ENCODE measurements at places on chromosomes 2 and 18.

- DNase-seq: no peak
Observed at GRCh38 chr2:226788881-226789490, 10.6 kb downstream of the IRS1 start.

DNA sequence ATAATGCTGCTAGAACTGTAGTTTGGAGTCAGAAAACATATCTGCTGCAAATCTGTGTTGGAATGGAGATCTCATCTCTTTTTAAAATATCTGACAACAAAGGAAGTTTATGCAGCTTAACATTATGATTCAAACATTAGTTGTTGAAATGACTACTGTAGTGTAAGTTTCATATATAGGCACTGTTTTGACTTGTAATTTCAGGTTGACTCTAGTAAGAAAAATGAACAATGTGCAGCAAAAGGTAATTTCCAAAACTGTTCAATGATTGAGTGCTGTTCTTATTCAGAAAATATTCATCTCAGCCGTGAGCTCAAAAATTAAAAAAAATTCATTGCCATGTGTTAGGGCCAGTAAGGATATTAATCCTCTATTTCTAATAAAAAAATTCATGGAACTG lies 48.5 kb downstream of the CCDC138 start:
- no peak for DNase-seq

DNA sequence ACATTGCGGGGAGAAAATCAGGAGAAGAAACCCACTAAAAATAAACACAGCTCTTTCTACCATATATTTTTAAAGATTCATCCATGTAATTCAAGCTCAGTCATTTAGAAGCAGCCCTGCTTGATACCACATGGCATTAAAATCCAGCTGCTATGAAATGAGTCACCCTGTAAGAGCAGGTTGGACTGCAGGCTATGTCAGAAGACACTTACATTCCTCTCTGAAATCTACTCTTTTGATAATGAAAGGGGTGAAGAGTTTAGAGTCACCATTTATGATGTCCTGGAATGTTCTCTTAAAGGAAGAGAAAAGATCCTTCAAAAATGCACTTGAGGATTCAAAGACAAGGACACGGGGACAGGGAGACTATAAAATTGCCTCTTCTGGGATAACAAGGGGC lies 100.6 kb upstream of the APCDD1 start:
- DNase-seq: no peak

DNA sequence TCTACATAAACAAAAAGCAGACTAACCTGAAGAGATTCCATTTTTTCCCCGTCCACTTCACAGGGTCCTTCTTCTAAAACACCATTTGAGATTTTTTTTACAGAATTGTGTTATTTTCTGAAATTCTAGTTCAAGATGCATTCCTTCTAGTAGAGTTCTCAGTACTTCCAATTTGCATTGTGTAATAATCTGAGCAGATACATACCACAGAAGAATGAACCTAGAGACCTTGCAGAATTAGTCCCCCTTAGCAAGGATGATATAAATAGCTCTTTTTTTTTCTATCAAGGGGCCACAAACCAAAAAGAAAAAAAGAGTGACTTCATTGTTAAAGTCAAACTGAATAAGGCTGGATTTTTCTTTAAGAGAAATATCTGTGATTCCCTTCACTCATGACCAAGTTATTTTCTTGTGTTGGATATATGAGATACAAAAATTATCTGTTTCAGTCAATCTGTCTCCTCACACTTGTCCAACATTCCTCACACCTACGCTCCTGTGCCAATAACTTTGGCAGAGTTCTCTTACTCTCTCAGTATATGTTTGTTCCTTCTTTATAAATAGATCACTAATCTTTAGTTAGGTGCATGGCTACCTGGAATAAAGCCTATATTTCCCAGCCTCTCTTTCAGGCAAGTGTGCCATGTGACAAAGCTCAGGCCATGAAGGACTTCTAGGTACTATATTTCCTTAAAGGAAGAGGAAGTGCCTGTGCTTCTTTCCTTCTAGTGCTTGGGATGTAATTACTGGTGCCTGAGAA lies 183.5 kb downstream of the ZNF385B start:
- no peak for DNase-seq

GRCh38 chr2:169071455-169071854 lies 2.1 kb downstream of the DHRS9 start:
- no peak for DNase-seq

- DNase-seq: no peak
Observed at GRCh38 chr2:24080701-24081100, 3.9 kb downstream of the TP53I3 start.

DNA sequence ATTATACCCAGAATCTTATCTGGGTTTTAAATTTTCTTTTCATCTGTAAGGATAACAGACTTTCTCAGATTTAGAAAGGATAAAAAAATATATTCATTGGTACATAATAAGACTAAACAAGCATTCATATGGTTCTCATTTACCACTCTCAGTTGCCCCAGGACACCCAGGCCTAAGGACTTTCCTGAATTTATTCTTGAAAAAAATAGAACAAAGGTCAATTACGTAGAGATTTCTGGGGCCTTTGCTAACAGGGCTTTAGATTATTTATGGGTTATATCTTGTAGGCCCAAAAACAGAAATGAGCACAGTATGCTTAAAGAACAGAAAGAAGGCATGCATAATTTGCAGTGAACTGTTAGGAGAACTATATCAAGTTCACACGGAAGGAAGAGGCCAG lies 269.0 kb upstream of the COL3A1 start:
- DNase-seq: no peak

- no peak for DNase-seq
Observed at GRCh38 chr2:134386310-134386709, 132.4 kb downstream of the MGAT5 start.

- DNase-seq: no peak
Observed at GRCh38 chr2:226274143-226274542, 525.5 kb downstream of the IRS1 start.

GRCh38 chr2:64657411-64657810 lies 3.7 kb upstream of the SERTAD2 start:
- DNase-seq: no peak

DNA sequence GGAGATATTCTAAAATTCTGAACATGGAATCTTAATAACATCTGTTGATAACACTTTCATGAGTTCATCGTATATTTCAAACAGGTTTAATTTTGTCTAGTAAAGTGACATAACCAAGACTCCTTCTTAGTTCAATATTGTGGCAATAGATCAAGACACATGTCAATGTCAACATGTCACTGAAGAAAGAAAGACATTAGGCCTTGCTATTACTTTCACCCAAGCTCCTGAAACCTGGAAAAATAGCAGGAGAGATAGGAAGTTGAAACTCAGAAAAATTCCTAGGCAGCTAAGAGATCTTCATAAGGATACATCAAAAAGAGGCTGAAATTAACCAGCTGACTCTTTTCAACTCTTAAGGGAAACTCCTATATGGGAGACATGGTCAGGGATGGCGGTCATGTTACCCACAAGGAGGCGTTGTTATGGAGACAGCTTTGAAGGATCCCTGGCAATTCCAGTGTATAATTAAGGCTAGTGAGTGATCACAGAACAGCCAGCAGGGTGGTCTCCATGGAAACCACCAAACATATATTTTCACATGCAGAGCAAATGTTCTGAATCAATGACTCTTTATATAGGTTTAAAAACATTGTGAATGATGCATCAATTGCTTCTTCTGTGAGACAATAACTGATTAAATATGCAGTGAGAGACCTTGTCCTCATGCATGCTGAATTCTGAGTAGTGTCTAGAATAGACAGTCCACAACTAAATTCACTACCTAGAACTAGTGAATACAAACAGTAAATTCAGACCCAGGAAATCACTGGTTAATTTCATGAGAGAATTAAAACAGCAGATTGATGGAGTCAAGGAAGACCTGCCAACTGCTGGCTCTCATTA lies 115.3 kb upstream of the RIOK3 start:
- DNase-seq: no peak

DNA sequence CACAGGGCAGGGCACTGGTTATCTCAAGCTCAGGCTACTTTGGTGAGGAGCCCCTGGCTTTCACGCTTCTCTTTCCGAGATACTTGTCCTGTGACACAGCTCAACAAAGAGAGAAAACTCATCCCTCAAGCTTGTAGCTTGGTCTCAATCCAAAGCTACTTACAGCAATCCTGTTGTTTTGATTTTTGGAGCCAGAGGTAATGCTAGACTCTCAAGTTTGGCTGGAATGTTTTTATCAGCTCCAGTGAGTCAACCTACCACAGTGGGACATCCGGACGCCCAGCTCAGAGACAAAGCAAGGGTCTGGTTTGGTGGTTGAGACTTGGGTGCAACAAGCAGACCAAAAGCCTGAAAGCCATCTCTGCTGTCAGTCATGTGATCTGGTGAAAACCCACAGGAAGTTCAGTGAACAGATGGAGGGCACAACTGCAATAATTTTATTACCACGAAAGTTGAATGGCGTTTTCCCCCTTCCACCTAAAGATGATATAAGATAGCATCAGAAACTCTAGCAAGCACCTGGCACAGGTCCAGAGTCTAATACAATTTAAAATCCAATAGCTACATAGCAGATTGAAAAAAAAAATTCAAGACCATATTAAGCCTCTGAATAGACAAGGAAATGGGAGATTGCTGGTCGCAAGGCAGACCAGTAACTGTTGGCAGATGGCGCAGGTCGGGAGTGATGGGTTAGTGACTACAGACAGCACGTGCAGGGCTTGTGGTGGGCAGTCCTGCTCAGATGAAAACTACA lies 102.3 kb upstream of the SMAD7 start:
- DNase-seq: no peak

- no peak for DNase-seq
Observed at GRCh38 chr2:66477135-66477842, 42.4 kb downstream of the MEIS1 start.

DNA sequence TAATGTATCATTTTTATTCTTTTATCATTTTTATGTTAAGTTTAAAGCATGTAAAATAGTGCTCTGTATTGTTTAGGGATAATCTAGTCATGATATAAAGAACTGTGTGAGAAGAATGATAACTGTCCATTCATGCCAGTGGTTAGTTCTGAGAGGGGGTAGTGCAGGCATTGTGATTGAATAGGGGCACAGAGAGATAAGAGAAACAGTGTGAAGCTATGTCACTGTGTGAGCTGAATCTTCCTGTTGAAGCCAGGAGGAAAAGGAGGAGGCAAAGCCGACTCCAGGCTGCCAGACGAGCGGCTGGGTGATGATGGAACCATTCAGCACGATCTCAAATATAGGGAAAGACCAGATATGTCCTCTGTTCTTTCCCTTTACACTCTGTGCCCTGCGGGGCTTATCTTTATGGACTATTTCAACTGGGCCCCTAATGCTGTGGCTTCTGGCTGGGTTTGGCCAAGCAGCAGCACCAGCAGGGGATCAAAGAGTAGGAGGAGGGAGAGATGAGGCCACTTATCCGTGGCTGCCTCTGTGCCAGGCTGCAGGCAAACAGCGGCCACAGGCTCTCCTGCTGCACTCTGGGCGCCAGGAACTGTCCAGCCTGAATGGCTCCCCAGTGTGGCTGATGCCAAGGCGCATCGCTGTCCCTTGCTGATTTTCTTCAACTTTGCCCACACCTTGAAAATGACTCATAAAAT lies 128.0 kb downstream of the SPP2 start:
- no peak for DNase-seq

DNA sequence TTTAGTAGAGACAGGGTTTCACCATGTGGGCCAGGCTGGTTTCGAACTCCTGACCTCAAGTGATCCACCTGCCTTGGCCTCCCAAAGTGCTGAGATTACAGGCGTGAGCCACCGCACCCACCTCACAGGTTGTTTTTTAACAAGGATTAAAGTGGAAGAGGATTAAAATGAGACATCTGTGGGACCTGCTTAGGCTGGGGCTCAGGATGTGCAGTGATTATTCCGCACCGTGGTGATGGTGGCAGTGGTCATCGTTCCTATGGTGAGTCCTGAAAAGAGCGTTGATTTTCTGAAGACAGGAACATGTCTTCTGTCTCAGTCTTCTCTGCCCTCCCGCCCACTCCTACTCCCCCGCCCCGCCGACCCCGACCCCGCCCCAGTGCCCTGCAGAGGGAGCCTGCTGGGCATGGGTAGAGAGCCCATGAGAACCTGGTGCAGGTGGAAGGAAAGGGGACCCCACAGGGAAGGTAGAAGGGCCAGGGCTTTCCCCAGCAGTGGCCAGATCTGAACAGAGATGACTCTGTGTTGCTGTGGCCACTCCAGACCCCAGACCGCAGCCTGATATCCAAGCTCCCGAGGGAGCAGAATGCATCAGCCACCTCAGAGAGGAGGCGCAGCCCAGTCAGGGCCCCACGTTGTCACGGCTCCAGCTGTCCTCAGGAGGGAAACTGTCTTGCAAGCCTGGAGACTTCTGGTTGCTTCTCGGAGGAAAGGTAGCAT lies 34.5 kb upstream of the FOSL2 start:
- DNase-seq: no peak

DNA sequence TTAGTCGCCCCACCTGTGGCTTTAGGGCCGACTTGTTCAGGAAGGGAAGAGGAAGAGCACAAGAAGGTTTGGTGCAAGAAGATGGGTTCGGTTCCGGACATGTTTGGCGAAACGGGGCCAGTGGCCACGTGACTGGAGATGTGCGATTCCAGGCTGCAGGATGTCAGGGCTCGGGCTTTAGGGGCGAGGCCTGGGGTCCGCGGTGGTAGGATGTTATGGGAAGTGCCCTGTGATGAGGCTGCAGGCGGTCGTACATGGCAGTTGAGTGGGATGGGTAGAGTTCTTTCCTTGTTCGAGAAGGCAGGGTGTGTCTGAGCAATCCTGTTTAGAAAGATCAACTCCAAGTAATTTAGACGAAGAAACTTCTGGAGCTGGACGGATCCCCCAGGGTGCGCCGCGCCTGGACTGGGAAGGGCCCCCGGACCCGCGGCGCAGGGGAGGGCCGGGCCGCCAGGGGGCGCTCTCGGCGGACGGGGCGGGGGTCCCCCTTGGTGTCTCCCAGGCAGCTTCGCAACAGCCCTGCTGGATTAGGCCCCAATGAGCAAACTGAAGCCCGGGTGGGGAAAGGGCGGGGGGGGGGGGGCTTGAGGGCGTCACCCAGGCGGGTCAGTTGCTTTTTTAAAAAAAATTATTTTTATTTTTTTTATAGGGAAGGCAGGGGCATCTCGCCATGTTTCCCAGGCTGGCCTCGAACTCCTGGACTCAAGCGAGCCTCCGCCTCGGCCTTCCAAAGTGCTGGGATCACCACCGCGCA lies 17.2 kb upstream of the SDC1 start:
- no peak for DNase-seq

- no peak for DNase-seq
Observed at GRCh38 chr2:140584471-140584870, 1546.3 kb downstream of the LRP1B start.

GRCh38 chr2:237742614-237743013 lies 56.0 kb upstream of the RBM44 start:
- no peak for DNase-seq

- no peak for DNase-seq
Observed at GRCh38 chr2:9333591-9334171, 89.6 kb downstream of the ITGB1BP1 start.

GRCh38 chr18:8322486-8322885 lies 286.8 kb upstream of the RAB12 start:
- no peak for DNase-seq

DNA sequence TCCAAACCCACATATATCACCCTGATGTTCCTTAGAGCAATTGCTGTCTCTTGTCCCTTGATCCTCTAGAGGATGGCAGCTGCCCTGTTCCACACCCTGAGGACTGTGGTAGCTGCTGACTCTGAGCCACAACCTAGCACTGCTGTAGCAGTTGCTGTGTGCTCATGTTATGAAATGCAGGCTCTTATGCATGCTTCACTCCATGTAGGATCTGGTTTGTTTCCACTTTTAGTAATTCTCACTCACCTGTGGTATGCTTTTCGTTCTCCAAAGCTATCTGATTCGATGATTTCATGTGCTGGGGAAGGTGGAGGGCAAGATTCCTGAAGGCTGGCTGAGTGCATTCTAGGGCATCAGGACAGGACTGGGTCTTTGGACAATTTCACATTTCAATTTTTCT lies 649.0 kb upstream of the RAB6C start:
- DNase-seq: no peak

GRCh38 chr2:42100683-42101205 lies 52.9 kb downstream of the PKDCC start:
- DNase-seq: no peak
